ENCODE measurements at places on chromosomes 11 and 22.

- no peak for DNase-seq
Observed at GRCh38 chr22:32331236-32331917, 26.3 kb upstream of the RFPL3 start.

GRCh38 chr11:46391186-46391577 is 394 bp downstream of the CHRM4 start:
- DNase-seq, result no peak

- DNase-seq, result no peak
Observed at GRCh38 chr11:79018371-79018849, 422.4 kb downstream of the TENM4 start.

DNA sequence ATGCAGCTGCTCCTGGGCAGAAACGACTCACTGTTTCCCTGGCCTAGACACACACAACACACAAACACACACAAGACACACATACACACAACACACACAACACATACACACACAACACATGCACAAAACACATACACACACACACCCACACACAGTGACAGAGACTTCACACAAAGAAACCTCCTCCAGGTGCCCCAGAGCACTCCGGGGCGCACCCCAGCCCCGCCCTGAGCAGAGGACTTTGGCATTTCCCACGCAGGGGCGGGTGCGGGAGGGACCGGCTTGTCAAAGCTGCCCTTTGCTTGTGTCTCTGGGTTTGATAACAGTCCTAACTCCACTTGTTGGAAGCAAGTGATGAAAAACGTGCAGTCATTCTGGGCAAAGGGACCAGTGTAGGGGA is 6.5 kb downstream of the APOBEC3A start:
- DNase-seq, result no peak

All from inflammatory macrophage (primary cell).